ENCODE measurements at places on chromosomes 6 and 20.

GRCh38 chr20:36499723-36500501 is 41.4 kb upstream of the MYL9 start:
- no peak for DNase-seq

DNA sequence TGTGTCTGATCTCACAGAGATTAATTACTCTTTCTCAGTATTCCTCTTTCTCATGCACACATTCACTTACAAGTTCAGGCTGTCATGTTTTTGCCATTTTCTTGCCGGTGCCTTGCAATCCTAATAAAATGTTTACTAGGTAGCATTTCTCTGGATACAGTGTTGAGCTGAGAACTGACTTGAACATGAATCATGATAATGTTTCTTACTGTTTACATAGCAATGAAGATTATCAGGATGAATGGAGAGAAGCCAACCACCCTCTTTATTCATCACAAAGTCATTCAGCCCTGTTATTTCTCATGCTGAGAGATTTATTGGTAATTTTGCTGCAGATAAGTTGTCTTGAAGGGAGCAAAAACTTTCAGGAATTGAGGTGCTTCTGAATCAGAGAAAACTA is 185.5 kb upstream of the ECI2 start:
- DNase-seq, result no peak

DNA sequence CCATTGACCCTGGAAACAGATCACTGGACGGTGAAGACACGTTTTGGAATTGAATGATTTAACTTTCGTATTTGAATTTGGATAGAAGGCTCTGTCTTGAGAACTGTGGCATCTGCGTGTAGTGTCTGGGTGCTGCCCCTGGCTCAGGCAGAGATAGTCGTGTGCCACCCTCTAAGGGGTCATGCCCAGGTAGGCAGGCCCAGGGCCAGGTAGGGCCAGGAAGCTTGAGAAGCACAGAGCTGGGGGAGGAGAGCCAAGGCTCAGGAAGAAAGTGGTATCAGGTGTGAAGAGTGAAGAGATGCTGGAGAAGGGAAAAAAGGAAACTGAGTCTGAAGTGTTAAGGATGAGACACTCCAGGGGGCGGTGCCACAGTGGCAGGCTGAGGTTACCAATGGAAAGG is 75.5 kb downstream of the IYD start:
- DNase-seq, result no peak

DNA sequence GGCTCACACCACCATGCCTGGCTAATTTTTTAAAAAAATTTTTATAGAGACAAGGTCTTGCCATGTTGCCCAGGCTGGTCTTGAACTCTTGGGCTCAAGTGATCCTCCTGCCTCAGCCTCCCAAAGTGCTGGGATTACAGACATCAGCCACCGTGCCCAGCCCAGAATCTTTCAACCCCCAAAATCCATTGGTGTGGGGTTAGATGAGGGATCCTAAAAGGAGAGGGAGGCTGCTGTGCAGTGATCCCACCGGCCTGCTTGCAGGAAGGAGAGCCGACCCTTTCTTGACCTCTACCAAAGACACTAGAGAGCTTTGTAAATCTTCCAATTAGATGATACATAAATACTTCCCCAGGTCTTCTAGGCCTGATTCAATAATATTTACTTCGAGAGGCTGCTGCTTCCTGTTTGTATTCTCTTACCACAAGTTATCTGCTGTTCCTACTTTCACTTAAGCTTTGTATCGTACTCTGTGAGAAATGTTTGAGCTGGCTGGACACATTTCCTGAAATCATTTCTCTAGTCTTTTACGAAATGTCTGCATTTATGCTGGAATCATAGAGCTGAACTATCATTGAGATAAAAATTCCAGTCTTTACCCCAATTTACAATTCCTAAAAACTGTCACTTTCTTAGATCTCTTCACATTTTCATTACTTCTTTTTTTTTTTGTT is 49.3 kb upstream of the IER3 start:
- no peak for DNase-seq

DNA sequence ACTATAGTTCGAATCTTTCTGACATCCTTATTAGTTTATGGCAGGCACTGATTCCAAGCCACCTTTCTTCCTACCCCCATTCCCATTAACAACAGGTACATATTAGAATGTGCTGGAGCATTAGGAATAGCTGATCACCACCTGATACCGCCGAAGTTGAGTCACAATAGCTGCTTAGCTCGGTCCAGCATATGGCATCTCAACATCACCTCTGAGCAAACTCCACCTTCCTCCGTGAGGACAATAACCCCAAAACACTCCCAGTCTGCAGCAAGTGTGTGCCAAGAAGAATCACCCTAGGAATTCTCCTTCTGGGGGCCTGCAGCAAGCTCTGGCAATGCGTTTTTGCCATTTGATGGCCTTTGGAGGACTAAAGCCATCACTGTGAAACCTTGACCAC is 8.7 kb downstream of the PMEPA1 start:
- DNase-seq, result no peak

- no peak for DNase-seq
Observed at GRCh38 chr6:73389854-73390253, 4.8 kb upstream of the DDX43 start.

- no peak for DNase-seq
Observed at GRCh38 chr20:63083831-63084562, 77.2 kb upstream of the BHLHE23 start.

GRCh38 chr6:51495096-51495495 is 592.3 kb downstream of the PKHD1 start:
- peak; percentile 83 for DNase-seq

GRCh38 chr6:37050045-37050853 is 44.8 kb downstream of the FGD2 start:
- DNase-seq, result peak; percentile 31

DNA sequence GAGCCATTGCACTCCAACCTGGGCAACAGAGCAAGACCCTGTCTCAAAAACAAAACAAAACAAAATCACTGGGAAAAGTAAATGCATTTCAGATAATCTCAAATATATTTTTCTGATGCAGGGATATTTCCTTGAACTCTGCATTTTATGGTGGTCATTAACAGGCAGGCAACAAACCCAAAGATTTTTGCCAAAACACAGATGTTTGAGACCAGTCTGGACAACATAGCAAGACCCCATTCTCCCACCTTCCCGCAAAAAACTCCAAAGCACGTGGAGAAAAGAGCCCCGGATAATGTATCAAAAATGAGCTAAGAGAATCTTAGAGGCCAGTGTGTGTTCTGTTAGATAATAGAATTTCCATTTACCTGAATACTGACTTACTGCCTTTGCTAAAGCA is 44.3 kb downstream of the SLC9A8 start:
- no peak for DNase-seq

DNA sequence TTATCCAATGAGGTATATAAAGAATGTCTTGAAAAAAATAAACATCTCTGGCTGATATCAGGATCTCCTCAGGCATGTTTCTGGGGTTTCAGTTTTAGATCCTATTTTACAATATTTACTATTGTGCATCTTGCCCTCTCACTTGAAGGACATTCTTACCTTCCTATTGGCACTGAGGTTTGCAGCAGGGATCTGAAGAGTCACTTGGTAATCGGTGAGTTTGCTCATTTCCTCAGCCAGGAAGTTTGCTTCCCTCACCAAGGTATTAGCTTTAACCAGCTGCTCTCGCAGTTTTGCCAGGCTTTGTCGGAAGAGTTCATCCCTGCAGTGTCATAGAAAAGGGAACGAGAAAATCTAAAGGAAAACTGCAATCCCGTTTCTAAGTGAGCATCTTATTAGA is 101.9 kb upstream of the NUP153 start:
- no peak for DNase-seq

GRCh38 chr6:74319292-74319691 is 623.3 kb downstream of the CD109 start:
- DNase-seq, result no peak

GRCh38 chr6:165988757-165989456 is 178.7 kb downstream of the TBXT start:
- DNase-seq, result no peak

GRCh38 chr6:2197177-2197671 is 48.2 kb downstream of the GMDS start:
- no peak for DNase-seq

GRCh38 chr6:57275384-57275783 is 42.0 kb upstream of the PRIM2 start:
- no peak for DNase-seq

GRCh38 chr6:45652416-45652815 is 274.7 kb upstream of the SUPT3H start:
- no peak for DNase-seq

GRCh38 chr20:37841389-37841788 is 61.5 kb upstream of the VSTM2L start:
- no peak for DNase-seq

DNA sequence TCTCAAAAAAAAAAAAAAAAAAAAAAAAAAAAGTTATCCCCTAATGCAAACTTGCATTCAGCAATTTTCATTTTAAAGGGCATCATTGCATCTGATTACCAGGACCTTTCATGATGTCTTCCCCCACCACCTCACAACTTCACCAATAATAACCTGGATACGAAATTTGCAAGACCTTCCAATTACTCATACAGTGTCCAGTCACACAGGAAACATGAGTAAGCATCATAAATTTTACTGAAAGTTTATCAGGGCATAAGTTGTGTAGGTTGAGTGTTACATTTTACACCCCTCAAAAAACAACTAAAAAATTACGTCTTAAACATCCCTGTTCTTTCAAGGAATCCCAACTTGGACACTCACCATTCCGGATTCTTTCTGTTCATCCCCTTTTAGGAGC is 79.1 kb upstream of the ANKEF1 start:
- DNase-seq, result no peak

- DNase-seq, result no peak
Observed at GRCh38 chr6:56874328-56874727, 80.6 kb upstream of the BEND6 start.

GRCh38 chr6:139523986-139524385 is 149.5 kb upstream of the CITED2 start:
- DNase-seq, result no peak

DNA sequence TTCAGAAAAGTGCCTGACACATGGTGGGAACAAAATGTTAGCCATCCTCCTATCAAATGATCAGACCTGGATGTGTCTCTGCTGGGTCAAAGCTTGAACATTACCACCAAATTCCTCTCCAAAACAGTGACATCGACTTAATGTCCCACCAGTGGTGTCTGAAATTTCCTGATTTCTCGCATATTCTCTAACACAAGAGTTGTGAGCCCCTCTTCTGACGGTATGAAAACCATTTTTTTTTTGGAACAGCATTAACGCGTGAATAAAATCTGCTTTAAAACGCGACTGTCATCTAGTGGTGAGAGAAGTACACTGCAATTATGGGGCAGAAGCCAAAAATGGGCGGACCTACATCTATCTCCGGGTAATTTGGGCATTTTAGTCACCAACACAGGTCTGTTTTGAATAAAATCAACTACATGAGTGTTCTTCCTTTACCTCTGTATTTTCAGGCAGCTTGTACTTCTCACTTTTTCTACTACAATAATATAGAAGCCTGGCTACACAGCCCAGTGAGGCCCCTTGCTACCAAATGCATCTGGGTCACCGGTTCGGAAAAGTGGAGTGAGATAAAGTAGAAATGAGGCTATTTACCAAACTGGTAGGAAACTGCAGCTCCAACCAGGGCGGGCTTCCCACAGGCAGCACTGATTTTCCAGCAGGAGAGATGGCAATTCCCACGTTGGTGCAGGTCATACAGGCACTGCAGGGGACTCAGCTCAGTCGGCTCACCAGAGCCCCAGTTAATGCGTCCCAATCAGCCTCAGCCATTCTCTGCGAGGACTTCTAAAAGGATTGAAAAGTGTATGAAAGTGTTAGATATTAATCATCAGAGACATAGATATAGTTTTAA is 27.4 kb downstream of the MGME1 start:
- DNase-seq, result no peak

DNA sequence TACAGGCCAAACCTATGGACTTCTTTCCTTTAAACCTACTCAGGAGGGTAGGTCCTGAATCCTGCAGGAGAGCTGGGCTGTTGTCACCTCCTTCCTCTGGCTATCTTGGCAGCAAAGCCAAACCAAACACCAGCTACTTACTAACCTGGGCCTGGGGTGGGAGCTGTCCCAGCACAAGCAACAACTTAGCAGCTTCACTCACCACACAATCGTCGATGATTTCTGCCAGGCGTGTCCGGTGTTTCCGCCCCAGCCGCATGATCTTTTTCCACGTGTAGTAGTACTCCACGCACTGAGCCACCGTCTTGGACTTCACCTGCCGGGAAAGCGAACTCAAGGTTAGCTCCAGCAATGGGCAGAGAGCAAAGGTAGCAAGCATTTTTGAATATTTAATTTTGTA is 25.4 kb upstream of the MRPS10 start:
- no peak for DNase-seq

GRCh38 chr6:22681761-22682160 is 112.4 kb downstream of the HDGFL1 start:
- DNase-seq, result no peak

DNA sequence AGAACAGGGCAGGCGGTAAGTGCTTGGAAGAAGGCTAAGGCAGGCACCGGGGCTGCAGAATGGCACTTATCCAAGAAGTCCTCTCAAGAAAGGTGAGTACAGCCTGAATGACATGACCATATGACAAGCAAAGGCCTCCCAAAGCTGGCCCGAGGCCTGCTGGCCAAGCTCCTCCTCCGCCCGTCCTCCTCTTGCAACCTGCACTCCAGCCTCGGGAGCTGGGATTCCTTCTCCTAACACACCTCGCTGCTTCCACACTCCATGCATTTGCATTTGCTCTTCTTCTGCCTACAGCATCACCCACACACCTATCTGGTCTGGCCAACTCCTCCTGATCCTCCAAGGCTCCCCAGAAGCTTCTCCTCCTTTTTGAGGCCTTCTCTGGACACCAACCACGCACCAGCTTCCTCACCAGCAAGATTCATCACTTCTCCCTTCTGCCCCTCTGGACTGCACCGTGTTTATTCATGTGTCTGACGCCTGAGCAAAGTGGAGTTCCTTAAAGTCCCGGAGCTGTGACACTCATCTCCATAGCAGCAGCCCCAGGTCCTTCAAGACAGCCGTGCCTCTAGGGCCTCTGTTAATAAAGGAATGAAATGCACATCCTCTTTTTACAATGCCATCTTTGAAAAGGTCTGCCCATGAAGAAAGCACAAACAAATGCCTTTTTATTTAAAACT is 32.3 kb downstream of the CNKSR3 start:
- peak; percentile 47 for DNase-seq

- DNase-seq, result no peak
Observed at GRCh38 chr6:140537834-140538705, 1163.6 kb upstream of the CITED2 start.

GRCh38 chr20:44959638-44960102 is 527 bp downstream of the TOMM34 start:
- no peak for DNase-seq

GRCh38 chr6:88952065-88952704 is 11.2 kb downstream of the RNGTT start:
- no peak for DNase-seq

GRCh38 chr20:43508106-43508505 is 609 bp downstream of the L3MBTL1 start:
- DNase-seq, result no peak

- no peak for DNase-seq
Observed at GRCh38 chr6:150228072-150228733, 85.4 kb downstream of the PPP1R14C start.

GRCh38 chr6:72758901-72759300 is 137.0 kb downstream of the KCNQ5 start:
- DNase-seq, result no peak

- no peak for DNase-seq
Observed at GRCh38 chr6:149903938-149904611, 6.2 kb upstream of the RAET1E start.

All from dorsolateral prefrontal cortex (tissue), 122 donors.